PC-9 (cell line): ENCODE measurements at places on chromosomes 5 and 9. TPM values are rescaled to one million over a fixed set of nuclear protein-coding genes. Genes with fewer than 3 reads are reported as not detected.

- no peak overlapping the region for H3K4me3 ChIP-seq
- DNase-seq, result no peak
- H3K27ac ChIP-seq, result no peak overlapping the region
- H3K4me1 ChIP-seq, result peaks cover 36% of the 10 kb centered on the region
- H3K36me3 ChIP-seq, result no peaks in the 10 kb centered on the region
These were observed 140.9 kb upstream of the MAP3K1 start for GRCh38 chr5:56674441-56674840.

DNA sequence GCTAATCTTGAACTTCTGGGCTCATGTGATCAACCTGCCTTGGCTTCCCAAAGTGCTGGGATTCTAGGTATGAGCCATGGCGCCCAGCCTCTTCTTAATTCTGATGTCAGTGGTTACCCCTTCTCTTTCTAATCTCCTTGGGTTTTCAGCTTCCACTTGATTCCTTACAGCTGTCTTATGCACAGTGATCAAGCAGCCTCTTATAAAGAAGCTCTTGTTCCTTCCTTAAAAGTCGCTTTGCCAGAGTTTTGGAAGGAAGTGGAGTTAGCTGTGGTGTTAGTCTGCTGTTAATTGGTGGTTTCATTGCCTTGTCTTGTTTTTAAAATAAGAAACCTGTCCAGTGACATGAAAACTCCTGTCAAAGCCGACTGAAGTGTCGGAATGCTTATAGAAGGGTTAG is 128.1 kb upstream of the CACNA1B start:
- no peak for DNase-seq
- H3K27ac ChIP-seq, result no peak overlapping the region
- H3K36me3 ChIP-seq, result peaks cover 5% of the 10 kb centered on the region; the same call in 1 of the 2 replicates
- no peak overlapping the region for H3K4me3 ChIP-seq

- DNase-seq, result no peak
- H3K36me3 ChIP-seq, result no peaks in the 10 kb centered on the region
- no peak overlapping the region for H3K27ac ChIP-seq
- no peaks in the 10 kb centered on the region for H3K4me1 ChIP-seq
- no peaks in the 10 kb centered on the region for H3K27me3 ChIP-seq
These were observed 80.7 kb downstream of the MVB12B start for GRCh38 chr9:126407114-126407870.

GRCh38 chr9:129343424-129344375 is 165.6 kb upstream of the IER5L start:
- no peaks in the 10 kb centered on the region for H3K27me3 ChIP-seq
- DNase-seq, result peak; percentile 79
- no peak overlapping the region for H3K4me3 ChIP-seq
- peak overlapping the region; percentile 68 for H3K27ac ChIP-seq
- no peaks in the 10 kb centered on the region for H3K36me3 ChIP-seq

GRCh38 chr5:127031147-127031862 is 947 bp upstream of the MARCHF3 start:
- peak overlapping the region; percentile 81 for H3K4me3 ChIP-seq
- no peak overlapping the region for H3K27ac ChIP-seq
- peaks cover 4% of the 10 kb centered on the region; the same call in 1 of the 2 replicates for H3K4me1 ChIP-seq
- no peaks in the 10 kb centered on the region for H3K27me3 ChIP-seq

DNA sequence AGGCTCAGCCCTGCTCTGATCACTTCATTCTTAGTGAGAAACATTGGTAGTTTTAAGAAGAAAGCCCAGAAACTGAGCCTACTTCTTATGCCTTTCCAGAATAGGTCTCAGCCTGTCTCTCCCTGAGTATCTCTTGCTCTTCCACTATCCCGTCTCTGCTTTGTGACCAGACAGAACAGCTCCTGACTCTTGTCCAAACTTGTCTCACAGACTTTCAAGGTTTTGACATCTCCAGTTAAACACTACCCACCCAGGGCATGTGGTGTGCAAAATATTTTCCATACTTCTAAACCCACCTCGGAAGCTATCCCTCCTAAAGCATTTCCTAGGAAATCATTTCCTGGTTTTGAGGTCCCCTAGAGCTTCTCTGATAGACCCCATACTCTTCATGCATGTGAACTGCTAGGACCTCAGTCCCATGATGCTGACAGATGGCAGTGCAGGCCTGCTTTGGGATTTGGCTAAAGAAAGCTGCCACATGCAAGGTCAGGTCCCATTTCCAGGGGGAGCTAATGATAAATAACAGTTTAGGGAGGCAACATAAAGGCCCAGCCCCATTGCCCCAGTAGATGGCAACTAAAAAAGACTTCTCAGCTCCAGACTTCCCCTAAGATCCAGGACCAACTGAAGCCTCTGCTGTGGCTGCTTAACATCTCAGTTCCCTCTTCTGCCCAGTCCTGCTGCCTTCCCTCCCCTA is 211.5 kb downstream of the MED10 start:
- H3K4me1 ChIP-seq, result no peaks in the 10 kb centered on the region
- no peaks in the 10 kb centered on the region for H3K36me3 ChIP-seq

- no peaks in the 10 kb centered on the region for H3K27me3 ChIP-seq
- H3K4me3 ChIP-seq, result no peak overlapping the region
- peaks cover 47% of the 10 kb centered on the region for H3K4me1 ChIP-seq
- H3K36me3 ChIP-seq, result no peaks in the 10 kb centered on the region
These were observed 54.6 kb upstream of the S1PR3 start for GRCh38 chr9:88936668-88937067.

GRCh38 chr5:52661903-52662595 is 125.7 kb upstream of the ITGA1 start:
- no peak overlapping the region for H3K4me3 ChIP-seq
- no peaks in the 10 kb centered on the region for H3K27me3 ChIP-seq
- H3K27ac ChIP-seq, result no peak overlapping the region

GRCh38 chr5:150180241-150181026 is 9.4 kb upstream of the SLC6A7 start:
- H3K36me3 ChIP-seq, result no peaks in the 10 kb centered on the region
- H3K27me3 ChIP-seq, result no peaks in the 10 kb centered on the region
- no peaks in the 10 kb centered on the region for H3K4me1 ChIP-seq
- no peak overlapping the region for H3K27ac ChIP-seq
- no peak for DNase-seq
- H3K4me3 ChIP-seq, result no peak overlapping the region

DNA sequence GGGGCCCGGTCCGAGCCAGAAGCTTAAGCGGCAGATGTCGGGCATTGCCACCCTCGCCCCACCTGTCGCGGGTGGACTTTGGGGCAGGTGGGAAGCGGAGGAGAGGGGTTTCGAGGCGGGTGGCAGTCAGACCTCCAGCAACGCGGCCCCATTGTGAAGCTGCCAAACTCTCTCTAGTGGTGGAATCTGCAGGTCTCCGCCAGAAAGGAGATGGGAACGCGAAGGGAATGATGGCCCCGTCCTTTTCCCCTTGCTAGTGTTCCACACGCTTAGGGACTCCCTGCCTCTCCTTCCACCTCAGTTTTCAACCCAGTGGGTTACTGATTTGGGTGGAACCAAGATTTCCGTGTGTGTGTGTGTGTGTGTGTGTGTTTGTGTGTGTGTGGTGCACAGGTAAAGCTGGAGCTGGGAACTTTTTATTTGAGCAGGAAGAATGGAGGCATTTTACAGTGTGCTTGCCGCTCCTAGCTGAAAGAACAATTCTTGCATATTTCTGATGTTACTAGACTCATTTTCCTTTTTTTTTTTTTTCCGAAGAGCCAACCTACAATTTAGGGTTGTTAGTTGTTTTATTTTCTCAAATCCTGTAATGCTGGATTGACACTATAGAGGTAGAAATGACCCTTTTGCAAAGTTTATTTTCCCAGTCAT is 1.3 kb downstream of the MACIR start:
- peak overlapping the region; percentile 73 for H3K27ac ChIP-seq
- peaks cover 3% of the 10 kb centered on the region; the same call in 1 of the 2 replicates for H3K36me3 ChIP-seq
- H3K4me1 ChIP-seq, result peaks cover 35% of the 10 kb centered on the region
- no peaks in the 10 kb centered on the region for H3K27me3 ChIP-seq
- peak; percentile 45 for DNase-seq
- peak overlapping the region; percentile 90 for H3K4me3 ChIP-seq

DNA sequence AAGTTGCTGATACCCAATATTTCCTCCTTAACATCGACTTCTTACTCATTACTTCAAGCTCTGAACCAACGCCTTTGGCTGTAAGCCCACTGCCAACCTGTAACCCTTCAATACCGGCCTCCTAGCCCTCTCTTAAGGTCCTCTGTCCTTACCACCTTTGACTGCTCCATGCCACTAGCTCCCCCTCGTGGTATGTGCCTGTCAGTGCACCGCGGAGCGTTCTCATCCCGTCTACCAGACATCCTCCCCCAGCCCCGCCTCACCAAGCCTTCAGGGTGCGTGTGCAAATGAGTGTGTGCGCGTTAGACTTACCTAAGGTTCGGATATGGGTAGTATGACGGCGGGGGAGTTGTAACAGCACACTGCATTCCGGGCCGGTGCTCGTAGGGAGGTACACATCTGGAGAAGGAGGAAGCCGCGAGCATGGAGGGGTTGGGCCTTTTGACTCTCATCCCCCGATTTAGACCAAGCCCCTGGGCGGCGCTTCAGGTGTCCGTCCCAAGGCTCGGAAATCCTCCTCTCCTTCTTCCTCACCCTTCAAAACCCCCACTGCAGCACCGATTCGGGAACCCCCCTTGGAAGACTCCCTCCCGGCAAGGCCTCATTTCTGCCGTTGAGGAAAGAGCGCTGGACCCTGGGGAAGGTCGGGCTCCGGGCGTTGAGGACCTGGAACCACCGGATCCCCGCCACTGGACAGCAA is 2.8 kb upstream of the MYORG start:
- no peaks in the 10 kb centered on the region for H3K36me3 ChIP-seq
- peak; percentile 78 for DNase-seq
- no peak overlapping the region for H3K27ac ChIP-seq
- peaks cover 7% of the 10 kb centered on the region; the same call in 1 of the 2 replicates for H3K4me1 ChIP-seq
- H3K4me3 ChIP-seq, result peak overlapping the region; percentile 52

DNA sequence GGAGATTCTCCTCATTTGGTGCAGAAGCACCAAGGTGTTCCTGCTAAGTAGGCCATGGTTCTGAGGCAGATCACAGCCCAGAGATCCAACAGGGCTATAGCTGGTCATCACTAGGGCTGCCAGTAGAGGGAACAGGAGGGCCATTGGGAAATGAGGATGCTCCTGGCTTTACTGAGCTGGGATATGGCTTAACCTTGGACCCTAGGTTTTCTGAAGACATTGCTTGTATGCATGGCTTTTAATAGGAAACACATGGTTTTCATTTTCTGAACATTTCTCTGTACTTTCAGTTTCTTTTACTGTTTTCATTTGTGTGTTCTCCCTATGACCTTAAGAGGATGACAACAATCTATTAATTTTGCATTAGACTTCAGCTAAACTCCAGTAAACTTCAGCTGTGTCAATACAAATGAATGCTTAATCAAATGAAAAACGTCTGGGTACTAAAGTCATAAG is at the start of gene IFNW1:
Gene IFNW1, minus strand, starts transcription at position 406 of the 456 bp plus-strand sequence. Its CDS starts 262 bp downstream, at position 144.
- no peak for DNase-seq
- H3K36me3 ChIP-seq, result no peaks in the 10 kb centered on the region
- H3K27ac ChIP-seq, result no peak within 1 kb of the TSS
- no peaks in the 10 kb centered on the region for H3K4me1 ChIP-seq

GRCh38 chr5:178162481-178162880 is 8.8 kb upstream of the NHP2 start:
- no peak overlapping the region for H3K4me3 ChIP-seq
- H3K4me1 ChIP-seq, result no peaks in the 10 kb centered on the region
- DNase-seq, result no peak
- no peaks in the 10 kb centered on the region; the same call in 1 of the 2 replicates for H3K27me3 ChIP-seq
- H3K36me3 ChIP-seq, result no peaks in the 10 kb centered on the region

DNA sequence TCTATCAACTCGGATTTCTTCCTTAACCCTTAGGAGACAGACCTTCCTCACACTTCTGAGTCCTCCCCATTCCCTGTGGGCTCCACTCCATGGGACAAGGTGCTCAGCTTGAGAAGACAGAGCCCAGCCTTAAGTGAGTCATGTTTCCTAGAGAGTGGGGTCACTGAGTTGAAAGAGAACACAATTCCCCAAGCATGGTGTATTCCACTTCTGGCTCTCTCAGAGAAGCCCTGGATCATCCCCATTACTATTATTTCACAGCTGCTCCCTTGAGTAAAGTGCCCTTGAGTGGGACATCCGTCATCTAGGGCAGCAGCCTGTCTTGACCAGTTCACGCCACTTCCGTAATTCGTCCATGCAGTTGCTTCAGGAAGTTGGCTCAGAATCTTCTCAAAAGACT is 604.8 kb downstream of the BNC2 start:
- H3K27me3 ChIP-seq, result no peaks in the 10 kb centered on the region
- no peak for DNase-seq
- no peaks in the 10 kb centered on the region for H3K36me3 ChIP-seq
- H3K4me1 ChIP-seq, result peaks cover 36% of the 10 kb centered on the region
- H3K4me3 ChIP-seq, result no peak overlapping the region
- no peak overlapping the region for H3K27ac ChIP-seq

- peaks cover 8% of the 10 kb centered on the region for H3K4me1 ChIP-seq
- H3K4me3 ChIP-seq, result no peak overlapping the region
- H3K27me3 ChIP-seq, result no peaks in the 10 kb centered on the region
- no peak overlapping the region for H3K27ac ChIP-seq
These were observed 71.2 kb downstream of the ZSWIM6 start for GRCh38 chr5:61402970-61403900.

- H3K4me1 ChIP-seq, result peaks cover 15% of the 10 kb centered on the region
- DNase-seq, result no peak
- H3K4me3 ChIP-seq, result no peak overlapping the region
- no peak overlapping the region for H3K27ac ChIP-seq
- no peaks in the 10 kb centered on the region for H3K27me3 ChIP-seq
These were observed 113.0 kb downstream of the AUH start for GRCh38 chr9:91248707-91249106.

- H3K4me1 ChIP-seq, result peaks cover 65% of the 10 kb centered on the region
- H3K36me3 ChIP-seq, result no peaks in the 10 kb centered on the region
- peak overlapping the region; percentile 44; the same call in 1 of the 2 replicates for H3K27ac ChIP-seq
- H3K27me3 ChIP-seq, result no peaks in the 10 kb centered on the region
These were observed 7.7 kb downstream of the AQP3 start for GRCh38 chr9:33439731-33440130.

DNA sequence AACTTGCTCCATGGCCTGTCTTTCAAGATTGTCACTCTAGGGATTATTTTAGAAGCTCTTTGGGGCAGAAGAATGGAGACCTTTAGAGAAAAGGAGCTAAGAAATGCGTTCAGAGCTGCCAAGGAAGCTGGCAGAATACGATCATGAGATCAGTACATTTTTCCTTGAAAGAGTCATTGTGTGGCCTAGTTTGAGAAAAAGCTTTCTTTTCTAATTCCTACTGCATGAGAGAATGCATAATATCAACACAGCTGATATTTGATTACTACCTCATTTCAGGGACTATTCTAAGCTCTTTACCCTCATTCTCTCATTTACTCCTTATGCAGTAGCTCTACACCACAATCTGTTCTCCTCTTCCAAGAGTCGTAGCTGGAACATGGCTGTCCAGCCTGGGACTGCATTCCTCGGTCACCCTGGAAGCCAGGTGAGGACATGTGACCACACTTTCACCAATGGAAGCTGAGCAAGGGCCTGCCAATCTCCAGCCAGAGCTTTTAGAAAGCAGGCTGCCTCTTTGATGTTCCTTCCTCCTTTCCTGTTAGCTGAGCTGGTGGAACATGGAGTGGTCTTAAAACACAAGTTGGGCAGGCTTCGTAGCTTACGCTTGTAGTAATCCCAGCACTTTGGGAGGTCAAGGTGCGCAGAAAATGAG is 99.3 kb upstream of the LHFPL2 start:
- H3K4me3 ChIP-seq, result no peak overlapping the region
- H3K36me3 ChIP-seq, result no peaks in the 10 kb centered on the region
- DNase-seq, result no peak
- 0 out of 2 replicates have a peak, but pooled peaks cover 3% of the 10 kb centered on the region for H3K4me1 ChIP-seq
- no peaks in the 10 kb centered on the region for H3K27me3 ChIP-seq
- H3K27ac ChIP-seq, result no peak overlapping the region

Gene TAF11L12
- total RNA-seq, result not detected in 2 replicates

Gene PDZD2
- total RNA-seq, result not detected in 2 replicates

Gene ECM2
- 1.9 and 3.1 TPM in 2 replicates for total RNA-seq

Gene PCDH12
- total RNA-seq, result not detected in 2 replicates

Gene CD180
- not detected in 2 replicates for total RNA-seq

Gene PCDHB3
- total RNA-seq, result 0.17 and 0.55 TPM in 2 replicates

Gene RECK
- 2.1 and 2.5 TPM in 2 replicates for total RNA-seq

Gene ACTBL2
- 0.98 and 1.5 TPM in 2 replicates for total RNA-seq

Gene FOXD4L4
- 0.24 and 0.53 TPM in 2 replicates for total RNA-seq

Gene MYMK
- total RNA-seq, result not detected in 2 replicates
